ENCODE measurements at places on chromosomes 16 and 17. TPM values are rescaled to one million over a fixed set of nuclear protein-coding genes. Genes with fewer than 3 reads are reported as not detected.

DNA sequence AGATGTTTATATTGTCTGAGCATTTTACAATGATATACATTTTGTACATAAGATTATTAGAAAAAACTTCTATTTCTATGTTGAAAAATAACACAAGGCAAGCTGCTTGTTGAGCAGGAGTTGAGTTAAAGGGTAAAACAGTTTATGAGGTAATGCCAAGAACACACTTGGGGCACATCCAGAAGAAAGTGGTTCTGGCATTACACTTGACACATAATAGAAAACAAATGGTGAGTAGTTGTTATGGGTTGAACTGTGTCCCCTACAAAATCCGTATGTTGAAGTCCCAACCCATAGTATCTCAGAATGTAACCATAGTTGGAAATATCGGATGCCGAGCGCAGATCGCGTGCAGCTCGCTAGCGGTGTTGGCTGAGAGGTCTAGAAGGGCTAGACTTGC, 354.3 kb upstream of the GOT2 start:
- no peak for DNase-seq
- no peaks in the 10 kb centered on the region for H3K36me3 ChIP-seq
- no peaks in the 10 kb centered on the region for H3K4me1 ChIP-seq
- H3K27me3 ChIP-seq, result no peaks in the 10 kb centered on the region

DNA sequence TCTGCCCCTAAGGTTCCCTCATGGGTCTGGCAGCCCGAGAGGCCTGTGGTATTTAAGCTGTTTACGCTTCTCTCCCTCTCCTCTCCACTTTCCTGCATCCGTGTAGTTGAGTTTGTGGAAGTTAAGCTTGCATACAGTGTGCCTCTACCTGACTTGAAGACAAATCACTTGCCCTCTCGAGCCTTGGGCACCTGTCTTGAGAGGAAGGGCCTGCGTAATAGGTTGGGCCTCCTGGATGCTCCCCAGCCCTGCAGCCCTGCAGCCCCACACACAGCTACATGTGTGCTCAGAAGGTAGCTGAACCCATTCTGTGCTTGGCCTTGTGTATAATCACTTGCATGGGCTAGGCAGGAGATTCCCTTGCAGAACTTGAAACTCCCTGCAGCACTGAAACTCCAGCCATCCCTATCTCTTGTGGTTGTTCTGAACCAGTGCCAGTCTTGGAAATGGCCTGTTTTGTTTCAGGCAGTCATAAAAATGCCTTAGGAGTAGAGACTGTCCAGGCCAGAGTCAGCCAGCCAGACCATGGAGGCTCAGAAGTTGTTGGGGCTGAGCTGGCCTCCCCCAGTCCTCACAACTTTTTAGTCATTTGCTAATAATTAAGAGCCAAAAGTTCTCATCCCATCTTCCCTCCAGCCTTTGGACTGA, 134.6 kb downstream of the CLEC16A start:
- H3K27ac ChIP-seq, result peak overlapping the region; percentile 18
- no peak for DNase-seq
- peaks cover 20% of the 10 kb centered on the region for H3K4me1 ChIP-seq
- H3K27me3 ChIP-seq, result no peaks in the 10 kb centered on the region
- H3K4me3 ChIP-seq, result no peak overlapping the region

Gene SNX20
- 15.4 TPM for total RNA-seq

GRCh38 chr17:18323507-18324139, 8.5 kb downstream of the SMCR8 start:
- H3K27ac ChIP-seq, result no peak overlapping the region
- no peak overlapping the region for H3K4me3 ChIP-seq
- DNase-seq, result no peak
- H3K4me1 ChIP-seq, result peaks cover 28% of the 10 kb centered on the region
- H3K27me3 ChIP-seq, result no peaks in the 10 kb centered on the region

Gene MYL4
- total RNA-seq, result 3.0 TPM

Gene COG7
- 21.3 TPM for total RNA-seq

- no peak overlapping the region for H3K27ac ChIP-seq
- H3K27me3 ChIP-seq, result no peaks in the 10 kb centered on the region
- no peak overlapping the region for H3K4me3 ChIP-seq
- no peaks in the 10 kb centered on the region for H3K4me1 ChIP-seq
- H3K36me3 ChIP-seq, result no peaks in the 10 kb centered on the region
- no peak for DNase-seq
These were observed 197.6 kb downstream of the XYLT1 start for GRCh38 chr16:17273142-17273561.
